ENCODE measurements at places on chromosomes 1 and 21. TPM values are rescaled to one million over a fixed set of nuclear protein-coding genes. Genes with fewer than 3 reads are reported as not detected.

Gene DNAJB4
- total RNA-seq = 45.0 TPM

Gene AMY2A
- not detected for total RNA-seq

Gene AMPD1
- not detected for total RNA-seq

Gene NENF
- 113 TPM for total RNA-seq

Gene MAEL
- not detected for total RNA-seq

Gene MRTO4
- 64.5 TPM for total RNA-seq

Gene DMBX1
- total RNA-seq = 0.87 TPM

Gene FCGR3B
- total RNA-seq = not detected

Gene NEGR1
- total RNA-seq = not detected

Gene ARMH1
- total RNA-seq = 0.61 TPM

Gene CD1B
- not detected for total RNA-seq

Gene FAM177B
- not detected for total RNA-seq

Gene KMO
- 1.1 TPM for total RNA-seq

Gene SUCO
- total RNA-seq = 12.4 TPM

Gene PPIAL4G
- total RNA-seq = not detected

Gene TFF2
- total RNA-seq = not detected

Gene KCNK1
- total RNA-seq = 24.6 TPM

Gene IFNLR1
- total RNA-seq = 0.88 TPM

Gene SPATA17
- 3.0 TPM for total RNA-seq

Gene S100A1
- 0.86 TPM for total RNA-seq

Gene TLR5
- 0.25 TPM for total RNA-seq

Gene TMEM52
- 0.63 TPM for total RNA-seq

Gene IPO13
- total RNA-seq = 17.0 TPM

Gene SFT2D2
- 19.9 TPM for total RNA-seq

Gene CFHR1
- total RNA-seq = 0.17 TPM

Gene SPATA45
- 0.42 TPM for total RNA-seq

Gene ADORA1
- total RNA-seq = 0.55 TPM

Gene SRSF10
- 100 TPM for total RNA-seq

Gene NPPB
- total RNA-seq = not detected

Gene GBP6
- total RNA-seq = not detected

Gene CXADR
- total RNA-seq = 17.6 TPM

Gene METTL18
- 5.1 TPM for total RNA-seq

Gene CRP
- not detected for total RNA-seq

Gene RHD
- total RNA-seq = not detected

Gene LCE2B
- total RNA-seq = not detected

Gene ETV3L
- total RNA-seq = not detected

Gene MIGA1
- total RNA-seq = 8.7 TPM

Gene AADACL3
- not detected for total RNA-seq

Gene TAS1R1
- total RNA-seq = not detected

Gene GNG4
- total RNA-seq = 13.0 TPM
